ENCODE measurements at places on chromosomes 5 and 9.

- no peak for DNase-seq
Measured at GRCh38 chr5:16519435-16519834, 53.8 kb upstream of the ZNF622 start.

DNA sequence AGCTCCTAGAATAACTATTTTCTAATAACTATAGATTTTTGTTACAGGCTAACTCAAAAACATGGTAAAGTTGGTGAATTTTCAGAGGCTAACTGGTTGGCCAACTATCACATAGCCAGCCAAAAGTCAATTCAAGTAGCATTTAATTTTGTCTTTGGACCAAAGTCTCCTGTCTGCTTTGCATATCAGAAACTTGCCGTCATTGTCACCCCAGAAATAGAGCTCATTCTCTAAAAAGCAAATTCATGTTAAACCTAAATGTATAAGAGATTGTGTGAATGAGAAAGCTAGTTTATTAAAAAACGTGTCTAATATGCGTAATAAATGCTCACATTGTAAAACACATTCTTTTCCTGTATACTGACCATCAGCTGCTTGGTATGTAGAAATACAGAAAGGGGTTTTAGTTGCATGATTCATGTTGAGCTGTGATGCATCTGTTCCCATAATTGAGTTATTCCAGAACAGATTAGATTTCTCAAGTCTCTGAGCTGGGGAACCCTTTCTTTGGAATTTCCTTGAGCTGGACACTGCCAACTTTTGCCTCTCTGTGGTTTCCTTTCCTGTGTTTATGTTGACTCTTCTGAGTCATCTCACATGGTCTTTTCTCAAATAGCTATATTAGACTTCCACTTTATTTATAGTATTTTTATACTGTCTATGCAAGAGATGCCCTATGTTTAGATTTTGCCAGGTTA, 7.3 kb downstream of the SRFBP1 start:
- no peak for DNase-seq

- peak; percentile 23 for DNase-seq
Measured at GRCh38 chr9:26535151-26535550, 357.5 kb downstream of the CAAP1 start.

DNA sequence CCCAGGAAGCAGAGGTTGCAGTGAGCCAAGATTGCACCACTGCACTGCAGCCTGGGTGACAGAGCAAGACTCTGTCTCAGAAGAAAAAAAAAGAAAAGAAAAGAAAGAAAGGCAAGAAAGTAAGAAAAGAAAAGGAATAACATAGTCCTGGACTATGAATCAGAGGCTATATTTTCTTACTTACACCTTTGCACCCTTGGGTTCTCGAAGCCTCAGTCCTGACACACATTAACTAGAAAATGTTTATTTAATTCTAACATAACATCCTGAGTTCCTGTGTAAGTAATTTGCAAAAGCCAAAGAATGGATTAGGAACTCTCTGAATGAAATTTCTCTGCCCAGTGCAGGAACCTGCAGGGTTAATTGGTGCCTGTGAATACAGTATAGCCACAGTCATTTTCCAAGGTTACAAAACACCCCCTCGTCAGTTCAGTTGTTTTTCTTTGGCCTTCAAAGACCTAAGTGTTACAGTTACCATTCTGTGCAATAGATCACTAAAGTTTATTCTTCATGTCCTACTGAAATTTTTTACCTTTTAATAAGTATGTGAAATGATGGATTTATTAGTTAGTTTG, 147.6 kb downstream of the SV2C start:
- DNase-seq, result no peak

DNA sequence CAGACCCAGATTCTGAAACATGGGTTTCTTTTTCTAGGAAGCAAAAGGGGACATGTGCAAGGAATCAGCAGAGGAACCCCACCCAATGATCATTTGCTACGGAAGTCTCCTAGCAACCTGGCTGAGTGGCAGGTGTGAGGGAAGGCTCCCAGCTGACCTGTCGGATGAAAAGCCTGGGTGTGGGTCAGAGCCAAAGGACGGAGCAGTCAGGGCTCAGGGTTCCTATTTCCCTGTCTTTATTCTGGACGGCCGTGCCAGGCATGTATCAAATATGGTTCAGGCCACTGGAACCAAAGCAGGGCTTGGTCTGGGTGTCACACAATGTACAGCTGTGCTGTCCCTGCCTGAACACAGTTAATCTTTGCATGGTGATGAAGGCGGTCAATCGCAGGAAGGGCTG, 20.1 kb downstream of the STK10 start:
- no peak for DNase-seq

GRCh38 chr5:174097486-174098185, 52.1 kb downstream of the NSG2 start:
- DNase-seq, result no peak

GRCh38 chr9:75140261-75140660, 51.9 kb downstream of the OSTF1 start:
- no peak for DNase-seq

- DNase-seq, result no peak
Measured at GRCh38 chr5:90968319-90968718, 409.7 kb downstream of the ADGRV1 start.

DNA sequence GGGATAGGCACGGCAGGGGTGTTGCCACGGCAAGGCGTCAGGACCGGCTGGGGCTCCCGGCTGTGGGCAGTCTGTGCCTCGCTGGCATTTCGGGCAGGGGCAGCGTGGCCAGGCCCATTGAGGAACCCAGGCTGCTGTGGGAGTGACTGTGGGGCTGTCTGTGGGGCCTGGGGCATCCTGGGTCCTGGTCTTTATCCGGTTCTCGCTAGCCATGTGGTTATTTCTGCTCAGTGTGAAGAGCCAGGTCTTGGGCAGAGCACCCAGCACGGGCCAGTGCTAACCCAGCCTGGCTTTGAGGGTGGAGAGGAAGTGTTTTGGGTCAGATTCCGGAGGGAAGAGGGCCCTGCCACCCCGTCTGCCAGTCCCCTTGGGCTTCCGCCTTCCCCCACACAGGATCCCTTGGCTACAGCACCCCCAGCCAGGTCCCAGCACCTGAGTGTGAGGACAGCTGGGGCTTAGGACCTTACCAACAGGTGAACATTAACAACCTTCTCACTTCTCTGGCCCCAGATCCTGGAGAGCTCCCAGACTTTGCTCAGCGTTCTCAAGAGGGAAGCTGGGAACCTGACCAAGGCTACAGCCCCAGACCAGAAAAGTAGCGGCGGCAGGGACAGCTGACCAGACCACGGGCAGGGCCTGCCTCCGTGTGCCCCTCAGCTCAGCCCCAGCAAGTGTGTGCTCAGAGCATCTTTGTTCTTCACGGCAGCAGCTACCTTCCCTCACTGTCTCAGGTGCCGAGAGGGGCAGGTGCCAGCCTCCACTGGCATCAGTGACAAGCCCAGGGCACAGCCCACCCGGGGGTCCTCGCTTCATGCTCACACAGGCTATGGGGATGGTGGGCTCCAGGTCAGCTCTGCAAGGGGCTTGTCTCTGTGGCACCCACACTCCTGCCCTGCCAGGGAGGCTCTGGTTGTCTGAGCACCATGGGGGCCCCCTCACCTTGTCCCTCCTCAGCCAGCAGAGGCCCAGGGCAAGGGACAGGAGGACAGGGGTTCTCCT, 1.1 kb downstream of the SSNA1 start:
- DNase-seq, result no peak

DNA sequence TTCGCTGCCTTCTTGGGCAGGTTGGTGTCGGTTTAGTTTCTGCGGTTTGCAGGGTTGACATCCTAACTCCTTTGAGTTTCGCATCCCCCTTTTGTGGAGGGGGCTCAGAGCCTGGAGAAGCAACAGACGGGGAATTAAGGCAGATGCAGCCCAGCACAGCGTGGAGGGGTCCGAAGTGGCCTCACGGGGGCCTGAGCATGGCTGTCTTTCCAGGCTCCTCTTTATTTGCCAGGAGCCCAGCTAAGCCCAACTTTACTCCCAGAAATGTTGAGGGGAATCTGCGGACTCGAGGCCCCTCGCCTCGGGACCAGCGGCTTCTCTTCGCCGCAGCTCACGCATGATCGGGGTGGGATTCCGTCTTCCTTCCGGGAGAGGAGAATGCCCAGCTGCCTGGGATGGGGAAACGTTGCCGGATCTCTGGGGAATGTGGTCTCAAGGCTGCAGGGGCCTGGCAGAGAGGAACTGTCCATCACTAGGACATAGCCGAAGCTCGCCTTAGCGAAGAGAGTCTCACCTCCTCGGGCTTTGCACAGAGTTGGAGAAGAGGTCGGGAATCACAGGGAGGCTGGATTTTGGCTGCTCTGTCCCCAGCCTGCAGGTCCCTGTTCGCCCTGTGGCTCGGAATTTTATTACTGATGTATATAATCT, 1.3 kb downstream of the RAI14 start:
- no peak for DNase-seq

- DNase-seq, result peak; percentile 81
Measured at GRCh38 chr9:129624168-129624759, 1.7 kb upstream of the NTMT1 start.

DNA sequence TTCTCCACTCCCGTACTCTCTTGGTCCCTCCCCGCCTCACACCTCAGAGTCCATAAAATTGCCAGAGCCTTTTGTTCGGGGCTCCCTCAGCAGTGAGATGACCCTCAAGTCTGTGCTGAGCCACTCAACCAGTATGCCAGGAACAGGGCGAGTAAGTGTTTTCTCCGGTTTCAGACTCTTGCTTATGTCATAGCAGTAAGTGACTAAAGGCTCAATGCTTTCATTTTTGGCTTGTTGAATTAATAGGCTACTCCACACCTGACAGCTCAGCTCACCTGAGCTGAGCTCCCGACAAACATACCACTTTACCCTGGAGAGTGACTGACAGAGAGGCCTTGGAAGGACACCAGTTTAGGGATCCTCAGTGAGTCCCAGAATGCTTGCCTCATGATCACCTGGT, 30.5 kb downstream of the PCSK1 start:
- no peak for DNase-seq

- no peak for DNase-seq
Measured at GRCh38 chr5:29780401-29780800, 1413.1 kb upstream of the CDH6 start.

DNA sequence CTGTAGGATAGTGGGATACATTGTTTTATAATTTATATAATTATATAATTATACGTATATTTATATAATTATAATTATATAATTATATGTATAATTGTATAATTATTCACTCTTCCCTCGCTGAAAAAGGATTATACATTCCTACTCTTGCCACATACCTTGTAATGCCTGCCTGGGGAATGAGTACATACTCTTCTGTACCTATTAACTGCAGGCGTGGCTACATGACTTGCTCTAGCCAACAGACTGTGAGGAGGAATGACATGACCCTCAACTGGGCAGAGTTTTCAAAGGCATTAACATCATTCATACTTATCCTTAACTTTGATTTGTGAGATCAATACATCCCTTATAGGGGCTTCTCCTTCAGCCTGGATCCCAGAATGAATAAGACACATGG, 19.1 kb downstream of the ERMP1 start:
- no peak for DNase-seq

DNA sequence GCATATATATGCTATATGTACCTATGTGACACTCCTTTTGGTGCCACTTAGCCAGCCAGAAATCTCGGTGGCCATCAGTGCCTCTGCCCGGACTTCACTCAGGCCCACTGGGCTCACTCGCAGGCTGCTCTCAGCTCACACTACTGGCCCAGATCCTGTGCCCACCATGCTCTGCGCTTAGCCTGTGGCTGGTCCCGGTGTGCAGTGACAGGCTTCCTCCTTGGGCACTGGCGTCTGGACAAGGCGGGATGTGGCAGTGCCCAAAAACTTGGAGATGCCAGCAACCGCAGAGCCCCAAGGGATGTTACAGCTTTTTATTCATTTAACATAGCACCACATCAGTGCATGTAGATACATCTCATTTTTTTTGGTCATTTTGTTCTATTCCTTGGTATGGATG, 77.4 kb downstream of the NREP start:
- no peak for DNase-seq

DNA sequence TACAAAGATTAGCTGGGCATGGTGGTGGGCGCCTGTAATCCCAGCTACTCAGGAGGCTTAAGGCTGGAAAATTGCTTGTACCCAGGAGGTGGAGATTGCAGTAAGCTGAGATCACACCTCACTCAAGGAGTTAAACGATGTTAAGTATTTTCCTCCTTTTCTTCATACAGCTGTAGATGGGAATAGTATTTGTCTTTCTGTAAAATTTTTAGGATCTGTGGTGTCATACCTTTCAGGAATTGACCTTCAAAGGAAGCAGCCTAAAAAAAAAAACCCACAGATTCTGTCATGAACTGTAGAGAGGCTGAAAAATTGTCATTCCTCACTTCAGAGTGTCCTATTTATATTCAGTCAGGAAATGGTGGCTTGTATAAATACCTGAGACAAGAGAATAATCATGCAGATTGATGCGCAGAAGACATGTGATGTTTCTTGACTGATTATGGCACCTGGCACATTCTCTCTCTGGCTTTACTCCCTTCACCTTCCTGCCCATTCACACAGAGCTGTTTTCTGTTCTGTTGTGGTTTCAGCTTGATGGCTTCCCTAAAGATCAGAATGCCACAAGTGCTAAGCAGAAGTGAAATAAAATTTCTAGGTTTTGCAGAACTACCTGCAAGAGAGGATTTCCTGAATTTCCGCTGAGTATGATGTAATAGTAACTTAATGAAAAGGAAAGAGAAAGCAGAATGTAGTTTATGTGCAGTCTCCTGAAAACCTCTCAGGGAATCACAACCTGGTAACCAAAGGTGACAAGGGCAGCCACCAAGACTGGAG, 3.8 kb downstream of the IFNA1 start:
- DNase-seq, result peak; percentile 69

- no peak for DNase-seq
Measured at GRCh38 chr5:33892620-33893137, 889 bp upstream of the ADAMTS12 start.

- peak; percentile 97 for DNase-seq
Measured at GRCh38 chr9:92115071-92115858, at the start of gene SPTLC1. Gene SPTLC1 (minus strand): TSS chr9:92115413. CDS start chr9:92115370, 43 bp downstream.

- no peak for DNase-seq
Measured at GRCh38 chr5:71460693-71461092, 5.2 kb downstream of the BDP1 start.

- peak; percentile 89 for DNase-seq
Measured at GRCh38 chr5:95445995-95446394, 54.8 kb downstream of the FAM81B start.

All from hematopoietic multipotent progenitor cell treated with erythropoietin and hydrocortisone succinate and interleukin-3 and kit ligand, for 4 days (in vitro differentiated cells).